Amniotic stem cell (primary cell): ENCODE measurements at places on chromosomes 12 and 14.

DNA sequence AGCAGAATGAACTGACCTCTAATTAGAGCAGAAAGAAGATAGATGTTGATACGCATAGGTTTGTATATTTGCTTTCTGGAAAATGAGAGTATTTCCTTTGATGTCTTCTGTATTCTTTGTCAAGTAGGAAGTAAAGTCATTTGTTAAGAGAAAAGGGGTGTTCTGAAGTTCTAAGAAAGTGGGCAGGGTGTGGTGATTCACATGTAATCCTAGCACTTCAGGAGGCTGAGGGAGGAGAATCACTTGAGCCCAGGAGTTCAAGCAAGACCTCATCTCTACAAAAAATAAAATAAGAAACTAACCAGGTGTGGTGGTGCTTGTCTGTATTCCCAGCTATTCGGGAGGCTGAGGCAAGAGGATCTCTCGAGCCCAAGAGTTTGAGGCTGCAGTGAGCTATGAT is 2.8 kb downstream of the RHNO1 start:
- no peak for DNase-seq

DNA sequence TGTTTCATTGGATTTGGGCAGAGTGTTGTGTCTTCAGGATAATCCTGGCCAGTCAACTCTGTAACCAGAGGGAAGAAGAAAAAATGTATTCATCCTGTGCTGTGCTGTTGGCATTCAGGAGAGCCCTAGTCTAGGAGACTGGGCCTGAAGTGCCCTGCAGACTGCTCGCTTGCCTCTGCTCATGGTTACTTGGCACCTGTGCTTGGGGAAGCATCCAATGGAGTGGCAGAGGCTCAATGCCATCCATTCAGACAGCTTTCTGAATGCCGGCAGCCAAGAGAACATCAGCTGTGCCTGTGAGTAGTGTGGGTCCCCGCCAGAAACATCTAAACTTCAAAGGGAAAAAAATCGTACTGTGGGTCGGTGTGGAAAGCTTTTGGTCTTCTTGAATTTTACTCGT is 124.2 kb downstream of the SRGAP1 start:
- no peak for DNase-seq

DNA sequence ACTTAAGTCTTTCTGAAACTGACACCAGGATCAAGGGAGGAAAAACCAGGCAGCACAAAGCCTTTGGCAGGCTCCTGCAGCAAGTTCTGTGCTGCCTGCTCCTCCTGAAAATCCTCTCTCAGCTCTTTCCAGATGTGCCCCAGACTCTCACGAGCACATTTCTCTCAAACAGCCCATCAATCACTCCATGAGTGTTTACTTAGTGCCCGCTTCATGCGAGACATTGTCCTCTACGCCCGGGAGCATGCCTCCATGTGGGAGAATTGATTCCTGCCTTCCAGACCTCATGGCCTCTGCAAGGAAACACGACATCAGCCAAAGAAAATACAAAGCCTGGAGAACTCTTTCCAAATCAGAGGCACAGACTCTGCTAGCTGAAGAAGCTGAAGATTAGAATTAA is 46.5 kb upstream of the TSPAN11 start:
- no peak for DNase-seq

- peak; percentile 46 for DNase-seq
Measured at GRCh38 chr12:6752167-6752920, 597 bp downstream of the MLF2 start.

DNA sequence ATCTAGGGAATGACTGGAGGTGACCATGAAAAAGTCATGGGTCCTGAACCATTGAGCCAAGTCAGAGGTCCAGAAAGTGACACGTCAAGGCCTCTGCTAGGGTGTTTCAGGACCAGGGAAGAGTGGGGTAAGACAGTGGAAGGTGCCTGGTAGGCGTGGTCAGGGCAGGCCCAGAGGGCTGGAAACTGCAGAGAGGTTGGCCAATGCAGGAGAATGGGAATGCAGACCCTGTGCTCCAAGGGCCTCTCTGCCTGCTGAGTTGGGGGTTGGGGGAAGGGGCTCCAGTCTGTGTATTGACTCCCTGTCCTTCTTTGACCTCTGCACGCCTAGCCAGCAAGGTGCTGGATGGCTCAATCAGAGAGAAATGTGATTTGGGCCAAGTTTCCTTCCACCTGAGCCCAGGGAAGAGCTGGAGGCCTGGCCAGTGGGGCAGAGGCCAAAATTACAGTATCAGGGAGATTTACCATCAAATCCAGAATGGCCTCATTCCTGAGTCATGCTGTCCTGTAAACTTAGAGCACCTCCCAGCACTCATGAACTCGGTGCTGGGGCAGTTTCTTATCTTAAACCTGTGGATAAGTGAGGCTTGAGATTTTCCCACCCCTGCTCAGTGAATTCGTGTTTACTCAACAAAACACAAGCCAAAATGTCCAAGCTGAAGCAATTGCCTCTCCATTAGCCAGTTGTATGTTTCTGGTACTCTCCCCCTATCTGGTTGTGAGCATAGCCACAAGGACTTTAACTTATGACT is 24.4 kb downstream of the IRF2BPL start:
- DNase-seq: no peak

DNA sequence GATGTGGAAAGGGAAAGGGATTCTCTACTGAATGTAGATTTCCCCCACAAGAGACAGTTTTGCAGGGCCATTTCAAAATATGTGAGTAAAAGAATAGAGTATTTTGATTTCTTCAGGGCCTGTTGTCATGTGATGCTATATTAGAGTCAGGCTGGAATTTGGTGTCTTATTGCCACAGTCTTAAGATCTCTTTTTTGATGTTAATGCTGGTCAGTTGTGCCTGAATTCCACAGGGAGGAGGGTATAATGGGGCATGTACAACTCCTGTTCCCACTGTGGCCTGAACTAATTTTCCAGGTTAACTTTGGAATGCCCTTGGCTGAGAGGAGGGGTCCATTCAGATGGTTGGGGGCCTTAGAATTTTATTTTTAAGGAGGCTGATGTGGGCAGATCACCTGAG is 111.0 kb upstream of the MAX start:
- no peak for DNase-seq

GRCh38 chr12:67482751-67483661 is 165.5 kb upstream of the DYRK2 start:
- no peak for DNase-seq

- no peak for DNase-seq
Measured at GRCh38 chr12:32116897-32117296, 10.2 kb downstream of the BICD1 start.

DNA sequence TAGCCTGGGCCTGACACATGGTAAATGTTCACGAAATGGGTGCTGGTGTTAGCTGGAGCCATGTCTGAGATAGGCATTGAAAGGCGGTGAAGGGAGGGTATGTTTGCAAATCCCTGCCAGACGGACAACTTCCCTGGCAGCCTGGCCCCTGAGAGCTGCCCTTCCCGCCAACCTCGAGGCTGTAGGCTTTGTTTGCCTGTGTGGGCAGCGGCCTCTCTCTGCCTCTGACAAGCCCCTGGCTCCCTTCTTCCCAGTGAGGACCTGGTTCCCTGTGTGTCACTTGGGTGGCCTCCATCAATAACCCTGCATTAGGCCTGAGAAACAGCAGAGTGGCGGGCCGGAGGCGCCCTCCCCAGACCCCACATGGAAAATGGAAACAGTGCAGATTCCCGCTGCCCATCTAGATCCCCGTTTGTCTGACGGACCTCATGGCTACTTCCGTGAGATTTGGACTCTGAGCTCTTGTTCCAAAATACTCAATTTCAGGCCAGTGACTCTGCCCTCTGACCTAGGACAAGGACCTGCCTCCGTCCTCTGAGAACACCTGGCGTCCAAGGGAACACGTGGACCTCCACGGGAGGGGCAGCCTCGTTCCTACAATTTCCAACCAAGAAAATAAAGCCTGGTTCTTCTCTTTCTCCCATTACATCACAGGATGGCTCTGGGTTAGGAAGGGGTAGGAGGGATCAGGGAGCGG is 325.5 kb downstream of the DPF3 start:
- no peak for DNase-seq

GRCh38 chr14:39877577-39878190 is 445.5 kb upstream of the FBXO33 start:
- DNase-seq: no peak

DNA sequence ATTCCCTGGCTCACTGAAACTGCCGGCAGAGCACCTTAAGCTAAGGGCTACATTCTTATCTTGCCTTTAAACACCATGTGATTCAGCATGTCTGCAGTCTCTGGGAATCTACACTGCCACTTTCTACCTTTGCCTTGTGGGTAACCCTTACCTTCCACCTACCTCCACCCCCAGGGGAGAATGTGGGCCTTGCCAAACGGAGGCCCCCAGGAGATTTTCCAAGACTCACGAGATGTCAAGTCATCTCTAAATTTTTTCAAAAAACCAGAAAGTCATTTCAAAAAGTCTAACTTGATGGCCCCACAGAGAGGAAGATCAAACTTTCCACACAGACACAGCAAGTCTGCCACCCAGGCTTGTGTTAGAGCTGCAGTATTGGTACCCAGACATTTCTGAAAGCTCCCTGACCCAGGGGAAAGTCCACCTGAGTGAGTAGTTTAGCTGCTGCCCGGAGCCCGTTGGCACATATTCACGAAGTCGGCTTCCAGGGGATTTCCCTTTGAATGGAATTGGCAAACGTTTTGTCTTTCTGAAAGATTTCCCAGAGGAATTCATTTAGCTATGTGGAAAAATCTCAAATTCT is 4.7 kb upstream of the PSMA6 start:
- DNase-seq: no peak

DNA sequence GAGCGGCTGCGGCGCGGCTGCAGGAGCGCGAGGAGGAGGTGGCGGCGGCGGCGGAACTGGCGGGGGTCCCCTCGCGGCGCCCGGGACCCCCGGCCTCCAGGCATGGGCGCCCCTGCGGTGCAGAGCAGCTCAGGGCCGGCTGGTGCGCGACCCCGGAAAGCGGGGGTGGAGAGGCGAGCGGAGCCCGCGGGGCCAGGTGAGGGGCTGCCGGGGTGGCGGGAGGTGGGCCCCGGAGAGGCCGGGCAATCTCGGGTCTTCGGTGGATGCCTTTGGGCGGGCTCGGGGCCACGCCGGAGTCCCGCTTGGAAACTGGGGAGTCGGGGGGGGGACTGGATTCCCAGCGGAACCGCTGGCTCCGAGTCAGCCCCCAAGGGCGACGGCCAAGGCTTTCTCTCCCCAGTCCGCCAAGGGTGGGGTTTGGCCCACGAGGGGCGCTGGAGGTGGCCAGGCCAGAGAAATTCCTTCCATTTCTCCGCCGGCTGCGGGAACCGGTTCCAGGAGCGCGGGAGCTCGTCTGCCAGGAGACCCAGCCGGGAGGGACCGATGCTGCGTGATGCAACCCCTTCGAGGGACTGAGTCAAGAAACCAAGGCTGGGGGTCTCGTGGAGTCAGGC is 13.9 kb upstream of the NR4A1 start:
- DNase-seq: no peak

DNA sequence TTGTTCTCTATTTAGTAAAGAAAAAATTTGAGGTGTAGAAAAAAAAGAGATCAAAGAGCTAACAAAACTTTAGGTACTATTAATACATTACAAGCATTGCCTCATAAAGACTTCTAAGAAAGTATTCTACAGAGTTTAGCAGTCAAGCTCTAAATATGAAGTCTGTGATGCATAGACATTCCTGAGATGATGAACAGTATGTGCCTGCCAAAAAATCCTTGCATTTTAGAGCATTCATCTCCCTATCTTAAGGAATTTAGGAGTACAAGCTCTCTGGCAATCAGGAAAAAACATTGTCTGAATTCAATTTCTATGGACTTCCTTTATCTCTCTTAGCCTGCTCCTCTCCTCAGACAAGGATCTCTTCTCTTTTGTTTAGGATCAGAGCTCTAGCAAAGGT is 202.6 kb upstream of the LRFN5 start:
- DNase-seq: no peak

- DNase-seq: no peak
Measured at GRCh38 chr12:1896964-1897363, 21.5 kb downstream of the CACNA2D4 start.

DNA sequence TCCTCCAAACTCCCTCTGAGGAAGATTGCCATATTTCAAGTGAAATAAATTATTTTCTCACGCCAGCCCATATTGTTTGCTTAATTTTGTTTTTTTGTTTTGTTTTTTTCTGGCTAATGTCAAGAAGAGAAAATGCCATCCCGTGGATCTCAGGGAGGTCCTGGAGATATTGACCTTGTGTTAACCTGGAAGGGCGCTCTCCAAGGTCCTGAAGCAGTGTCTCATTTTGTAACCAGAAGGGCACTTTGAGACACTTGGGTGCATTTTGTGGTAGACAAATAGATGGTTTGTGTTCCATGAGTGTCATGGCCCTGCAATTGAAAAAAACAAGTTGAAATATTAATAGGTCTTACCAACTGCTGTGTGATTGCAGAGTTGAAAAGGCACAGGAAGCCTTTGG is 268.9 kb downstream of the SUDS3 start:
- no peak for DNase-seq
